Activated CD4-positive, alpha-beta T cell treated with anti-CD3 and anti-CD28 coated beads, Interleukin-2, amount 50 U/mL, for 24 hours (primary cell): ENCODE measurements at places on chromosomes 3 and 15.

- no peak for DNase-seq
Observed at GRCh38 chr3:16377196-16377595, 112.2 kb downstream of the OXNAD1 start.

GRCh38 chr15:25689592-25689991 is 173.5 kb downstream of the ATP10A start:
- DNase-seq: no peak

- DNase-seq: no peak
Observed at GRCh38 chr3:196049653-196050052, 32.2 kb downstream of the TFRC start.

DNA sequence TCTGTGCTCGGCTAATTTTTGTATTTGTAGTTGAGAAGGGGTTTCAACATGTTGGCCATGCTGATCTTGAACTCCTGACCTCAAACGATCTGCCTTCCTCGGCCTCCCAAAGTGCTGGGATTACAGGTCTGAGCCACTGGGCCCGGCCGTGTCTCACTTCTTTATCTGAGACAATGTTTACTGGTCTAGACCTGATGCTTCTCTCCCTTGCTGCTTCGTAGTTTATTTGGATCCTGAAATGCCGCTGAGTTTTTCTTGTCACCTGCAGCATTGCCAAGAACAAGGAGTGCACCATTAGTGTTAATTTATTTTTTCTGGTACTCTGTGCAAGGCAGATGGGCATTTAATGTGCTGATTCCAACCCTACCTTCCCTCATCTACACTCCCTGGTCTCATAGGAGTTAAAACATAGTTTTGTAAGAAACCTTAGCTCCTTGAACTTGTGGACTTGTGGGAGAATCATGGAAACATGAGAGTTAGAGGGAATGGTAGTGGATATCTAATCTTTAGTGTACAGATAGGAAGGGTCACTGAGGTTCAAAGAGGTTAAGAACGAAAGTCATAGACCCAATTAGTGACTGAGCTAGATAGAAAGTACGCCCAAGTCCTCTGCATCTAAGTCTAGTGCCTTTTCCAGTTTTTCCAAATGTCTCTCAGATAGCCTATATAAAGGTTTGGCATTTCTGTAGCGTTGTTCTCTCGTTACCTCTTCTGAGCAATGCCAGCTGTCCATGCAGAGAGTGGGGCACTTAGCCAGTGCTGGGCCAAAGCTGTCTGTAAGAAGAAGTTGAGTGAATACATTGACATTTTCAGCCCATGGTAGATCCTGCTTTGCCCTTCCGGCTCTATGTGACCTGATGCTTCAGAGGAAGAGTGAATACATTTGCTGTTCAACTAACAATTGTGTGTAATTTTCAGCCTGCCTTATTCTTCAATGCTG is 244.1 kb downstream of the LPP start:
- DNase-seq: no peak
